ENCODE measurements at places on chromosomes 7 and 10.

DNA sequence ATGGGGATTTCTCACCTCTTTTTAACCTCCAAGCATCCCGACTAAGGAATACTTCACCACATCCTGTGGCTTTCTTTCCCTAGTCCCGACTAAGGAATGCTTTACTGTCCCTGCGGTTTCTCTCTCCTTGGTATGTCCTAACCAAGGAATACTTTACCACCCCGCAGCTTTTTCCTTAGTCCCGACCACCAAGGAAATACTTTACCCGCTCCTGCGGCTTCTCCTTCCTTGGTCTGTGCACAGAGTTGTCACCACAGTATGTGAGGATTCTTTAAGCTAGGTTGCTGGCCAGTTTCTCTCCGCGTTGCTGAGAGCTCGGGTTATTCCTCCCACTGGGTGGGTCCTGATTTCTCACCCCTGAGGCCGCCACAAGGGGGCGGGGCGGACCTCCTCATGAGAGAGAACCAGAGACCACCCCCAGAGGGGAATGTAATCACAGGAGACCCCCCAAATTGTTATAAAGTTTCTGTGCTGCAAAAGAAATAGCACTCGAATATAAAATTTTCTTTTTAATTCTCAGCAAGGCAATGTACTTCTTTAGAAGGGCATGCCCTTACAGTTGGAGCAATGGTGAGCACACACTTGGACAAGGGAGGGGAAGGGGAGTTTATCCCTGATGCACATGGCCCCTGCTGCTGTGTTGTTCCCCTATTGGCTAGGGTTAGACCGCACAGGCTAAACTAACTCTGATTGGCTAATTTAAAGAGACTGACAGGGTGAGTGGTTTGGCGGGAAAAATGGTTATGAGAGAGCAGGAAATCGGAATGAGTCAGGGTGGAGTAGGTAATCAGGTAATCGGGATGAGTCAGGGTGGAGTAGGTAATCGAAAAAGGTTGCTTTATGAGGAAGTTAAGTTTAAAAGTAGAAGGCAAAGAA lies 12.8 kb downstream of the SUGCT start:
- H3K27ac ChIP-seq: no peak overlapping the region
- no peaks in the 10 kb centered on the region for H3K27me3 ChIP-seq
- no peaks in the 10 kb centered on the region for H3K4me1 ChIP-seq
- DNase-seq: no peak
- no peaks in the 10 kb centered on the region for H3K36me3 ChIP-seq
- no peak overlapping the region for H3K4me3 ChIP-seq

DNA sequence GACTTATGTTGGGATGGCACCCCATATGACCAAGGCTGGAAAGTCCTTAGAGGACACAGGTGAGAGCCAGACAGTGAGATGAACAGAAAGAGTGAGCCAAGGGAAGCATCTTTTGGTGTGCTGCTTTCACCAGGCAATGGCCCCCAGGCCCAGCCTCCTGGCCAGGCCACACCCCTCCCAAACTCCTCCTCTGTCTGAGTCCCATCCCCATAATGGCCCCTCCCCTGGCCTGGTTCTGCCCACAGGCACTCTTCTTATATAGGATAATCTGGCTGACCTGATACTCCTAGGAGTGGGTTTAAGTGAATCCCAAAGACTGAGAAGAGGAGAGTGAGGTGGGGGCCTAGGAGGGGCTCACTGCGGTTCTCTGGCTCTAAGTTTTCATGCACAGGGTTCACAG lies 252.5 kb downstream of the RPS24 start:
- H3K4me1 ChIP-seq: no peaks in the 10 kb centered on the region
- no peak overlapping the region for H3K4me3 ChIP-seq
- H3K27ac ChIP-seq: no peak overlapping the region
- H3K36me3 ChIP-seq: no peaks in the 10 kb centered on the region
- DNase-seq: no peak

- no peaks in the 10 kb centered on the region for H3K27me3 ChIP-seq
- H3K36me3 ChIP-seq: peaks cover 38% of the 10 kb centered on the region
- DNase-seq: no peak
- H3K4me3 ChIP-seq: no peak overlapping the region
- peaks cover 4% of the 10 kb centered on the region for H3K4me1 ChIP-seq
These were observed 1.1 kb downstream of the ZNF32 start for GRCh38 chr10:43647576-43647975.

DNA sequence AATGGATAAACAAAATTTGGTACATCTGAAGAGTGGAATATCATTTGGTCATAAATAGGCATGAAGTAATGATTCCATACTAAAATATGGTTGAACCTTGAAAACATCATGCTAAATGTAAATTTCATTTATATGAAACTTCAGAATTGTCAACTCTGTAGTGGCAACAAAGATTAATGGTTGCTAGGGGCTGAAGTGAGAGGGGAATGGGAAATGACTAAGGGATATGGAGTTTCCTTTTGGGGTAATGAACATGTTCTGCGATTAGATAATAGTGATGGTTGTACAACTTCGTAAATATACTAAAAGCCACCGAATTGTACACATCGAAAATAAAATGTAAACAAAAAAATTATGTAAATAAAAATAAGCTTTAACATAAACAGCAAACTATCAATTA lies 384.1 kb upstream of the STEAP1 start:
- no peaks in the 10 kb centered on the region for H3K4me1 ChIP-seq
- H3K36me3 ChIP-seq: no peaks in the 10 kb centered on the region
- H3K4me3 ChIP-seq: no peak overlapping the region
- no peak overlapping the region for H3K27ac ChIP-seq
- H3K27me3 ChIP-seq: no peaks in the 10 kb centered on the region

- H3K27me3 ChIP-seq: no peaks in the 10 kb centered on the region
- H3K4me3 ChIP-seq: no peak overlapping the region
- no peaks in the 10 kb centered on the region for H3K36me3 ChIP-seq
- H3K4me1 ChIP-seq: no peaks in the 10 kb centered on the region
These were observed 295.0 kb downstream of the BICC1 start for GRCh38 chr10:58807629-58808022.

GRCh38 chr10:6124666-6125065 lies 35.8 kb downstream of the RBM17 start:
- H3K27ac ChIP-seq: peak overlapping the region; percentile 53
- no peaks in the 10 kb centered on the region for H3K36me3 ChIP-seq
- H3K4me1 ChIP-seq: peaks cover 23% of the 10 kb centered on the region

- peak overlapping the region; percentile 40 for H3K27ac ChIP-seq
- no peak for DNase-seq
These were observed 25.3 kb downstream of the DENND11 start for GRCh38 chr7:141676618-141677017.

DNA sequence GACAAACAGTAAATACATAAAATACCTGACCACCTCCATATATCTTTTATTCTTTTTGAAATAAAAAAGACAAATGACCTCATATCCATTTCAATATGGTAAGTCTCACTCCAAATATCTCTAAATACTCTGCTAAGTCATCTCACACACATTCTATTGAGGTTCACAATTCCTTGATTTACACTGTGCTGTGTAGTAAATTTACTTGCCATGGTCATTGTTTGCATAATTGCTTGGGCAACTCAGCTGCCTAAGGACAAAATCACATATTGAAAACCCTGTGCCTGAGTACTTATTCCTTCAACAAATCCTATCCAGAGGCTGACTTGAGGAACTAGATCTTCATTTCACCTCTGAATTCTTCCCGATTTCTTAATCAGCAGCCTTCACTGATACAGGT lies 176.4 kb downstream of the THSD7A start:
- no peak overlapping the region for H3K27ac ChIP-seq
- DNase-seq: no peak
- no peak overlapping the region for H3K4me3 ChIP-seq
- H3K36me3 ChIP-seq: no peaks in the 10 kb centered on the region

DNA sequence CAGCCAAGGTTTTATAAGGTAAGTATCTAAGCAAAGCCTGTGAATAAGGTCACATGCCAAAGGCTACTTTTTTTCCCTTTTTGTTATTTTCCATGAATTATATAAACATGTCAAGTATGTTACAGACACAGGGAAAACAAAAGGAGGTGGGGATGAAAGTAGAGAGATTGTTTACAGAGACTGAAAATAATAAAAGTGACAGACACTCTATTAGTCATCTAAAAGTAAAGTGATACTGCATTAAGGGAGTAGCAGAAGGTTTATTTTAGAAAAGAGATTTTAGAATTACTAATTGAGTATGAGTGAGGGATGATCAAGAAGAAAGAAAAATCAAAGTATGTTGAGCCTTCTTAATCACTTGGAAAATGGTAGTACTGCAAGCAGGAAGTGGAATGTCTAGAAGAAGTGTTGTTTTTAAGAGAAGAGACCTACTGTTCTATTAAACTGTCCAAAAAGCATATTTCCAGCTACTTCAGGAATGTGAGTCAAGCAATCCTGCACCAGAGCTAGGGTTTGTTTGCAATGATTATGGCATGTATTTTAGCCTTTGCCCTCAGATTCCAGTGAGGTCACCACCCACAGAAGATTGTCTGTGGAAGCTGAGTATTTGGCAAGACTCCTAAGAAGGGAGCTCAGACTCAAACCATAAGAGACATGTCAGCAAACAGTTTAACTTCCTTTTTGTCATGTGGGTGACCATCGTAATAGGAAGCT lies 177.9 kb upstream of the PLXDC2 start:
- no peaks in the 10 kb centered on the region for H3K27me3 ChIP-seq
- peak overlapping the region; percentile 65 for H3K27ac ChIP-seq
- peak overlapping the region; percentile 20 for H3K4me3 ChIP-seq
- H3K36me3 ChIP-seq: no peaks in the 10 kb centered on the region
- peaks cover 9% of the 10 kb centered on the region for H3K4me1 ChIP-seq

GRCh38 chr7:7709291-7709690 lies 9.1 kb downstream of the RPA3 start:
- DNase-seq: no peak
- no peaks in the 10 kb centered on the region for H3K36me3 ChIP-seq
- no peak overlapping the region for H3K27ac ChIP-seq
- no peaks in the 10 kb centered on the region for H3K27me3 ChIP-seq

DNA sequence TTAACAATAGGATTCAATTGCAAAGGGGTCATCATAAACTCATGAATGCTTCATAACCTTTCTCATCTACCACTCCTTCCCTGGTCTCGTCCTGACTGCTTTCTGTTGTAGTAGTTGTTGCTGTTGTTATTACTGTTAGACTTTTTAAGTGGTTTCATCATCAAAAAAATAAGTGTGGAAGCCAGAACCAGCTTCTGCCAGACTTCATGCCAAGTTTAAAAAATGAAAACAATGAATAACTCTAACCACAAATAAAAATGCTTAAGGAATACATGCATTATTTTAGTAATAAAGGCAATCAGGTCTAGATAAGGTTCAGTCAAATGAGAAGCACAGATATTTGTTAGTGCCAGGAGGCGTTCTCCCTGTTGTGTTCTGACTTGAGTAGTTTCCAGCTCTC lies 85.4 kb downstream of the PCLO start:
- no peak overlapping the region for H3K4me3 ChIP-seq
- peaks cover 15% of the 10 kb centered on the region for H3K4me1 ChIP-seq
- H3K27me3 ChIP-seq: no peaks in the 10 kb centered on the region
- H3K36me3 ChIP-seq: no peaks in the 10 kb centered on the region
- no peak overlapping the region for H3K27ac ChIP-seq
- no peak for DNase-seq

- DNase-seq: no peak
- no peak overlapping the region for H3K27ac ChIP-seq
- no peaks in the 10 kb centered on the region for H3K27me3 ChIP-seq
- H3K4me3 ChIP-seq: no peak overlapping the region
These were observed 23.1 kb downstream of the DNAJB9 start for GRCh38 chr7:108592646-108593201.

GRCh38 chr10:34080485-34081346 lies 734.4 kb downstream of the PARD3 start:
- no peak overlapping the region for H3K27ac ChIP-seq
- no peak overlapping the region for H3K4me3 ChIP-seq
- no peaks in the 10 kb centered on the region for H3K27me3 ChIP-seq
- H3K4me1 ChIP-seq: peaks cover 3% of the 10 kb centered on the region
- no peaks in the 10 kb centered on the region for H3K36me3 ChIP-seq
- DNase-seq: no peak

DNA sequence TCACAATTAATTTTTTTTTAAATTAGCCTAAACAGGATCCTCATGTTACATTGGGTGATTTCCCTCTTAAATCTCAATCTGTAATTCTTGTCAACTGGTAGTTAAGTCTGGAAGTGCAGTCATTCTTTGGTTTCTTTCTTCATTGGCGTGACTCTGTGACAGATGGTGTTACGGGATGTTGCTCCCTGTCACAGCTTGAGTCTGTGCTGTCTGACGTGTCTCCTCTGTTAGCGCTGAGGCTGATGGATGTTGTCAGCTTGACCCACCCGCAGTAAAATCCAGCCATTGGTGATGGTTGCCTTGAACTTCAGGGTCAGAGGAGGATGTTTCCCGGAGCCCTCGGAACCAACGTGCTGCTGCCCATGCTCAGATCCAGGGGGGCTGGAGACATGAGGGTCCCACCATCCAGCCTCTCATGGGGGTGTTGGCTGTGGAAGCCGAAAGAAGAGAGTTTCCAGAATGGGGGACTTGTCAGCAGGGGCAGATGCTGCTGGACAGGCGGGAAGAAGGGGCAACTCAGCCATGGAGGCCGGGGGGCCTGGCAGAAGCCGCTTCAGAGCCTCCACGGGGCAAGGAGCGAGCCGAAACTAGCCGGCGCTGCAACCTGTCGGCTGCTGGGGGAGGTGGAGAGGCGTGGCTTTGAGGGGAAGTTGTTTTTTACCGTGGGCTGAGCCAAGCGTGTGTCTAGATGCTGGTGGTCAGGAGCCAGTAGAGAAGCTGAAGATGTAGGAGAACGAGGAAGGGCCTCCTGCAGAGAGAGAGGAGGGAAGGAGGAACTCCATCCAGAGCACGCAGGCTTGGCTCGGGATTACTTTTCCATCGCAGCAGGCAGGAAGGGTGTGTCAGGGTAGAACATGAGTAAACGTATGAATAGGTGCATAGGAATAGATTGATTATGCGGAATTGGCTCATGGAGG lies 3.5 kb downstream of the SUN1 start:
- H3K4me1 ChIP-seq: peaks cover 33% of the 10 kb centered on the region
- H3K4me3 ChIP-seq: no peak overlapping the region
- peak overlapping the region; percentile 87 for H3K27ac ChIP-seq
- H3K36me3 ChIP-seq: peaks cover 7% of the 10 kb centered on the region
- H3K27me3 ChIP-seq: no peaks in the 10 kb centered on the region

DNA sequence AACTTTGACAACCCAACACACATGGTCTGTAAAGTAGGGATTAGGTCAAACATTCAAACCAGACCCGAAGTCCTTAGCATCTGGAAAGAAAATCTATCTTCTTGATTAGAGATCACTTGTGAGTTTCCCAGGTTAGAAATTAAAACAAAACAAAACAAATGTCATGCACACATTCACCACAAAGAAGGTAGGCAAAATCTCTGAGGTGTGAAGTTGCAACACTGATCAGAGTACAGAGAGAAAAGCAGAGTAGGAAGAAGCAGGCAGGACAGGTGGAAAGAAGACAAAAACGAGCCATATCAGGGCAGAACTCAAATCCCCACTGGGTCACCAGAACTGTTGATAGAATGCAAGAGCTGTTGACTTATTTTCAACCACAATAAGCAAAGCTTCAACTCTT lies 102.8 kb upstream of the THSD7A start:
- H3K36me3 ChIP-seq: no peaks in the 10 kb centered on the region
- no peak overlapping the region for H3K27ac ChIP-seq
- no peak for DNase-seq
- no peak overlapping the region for H3K4me3 ChIP-seq
- H3K4me1 ChIP-seq: no peaks in the 10 kb centered on the region
